ENCODE measurements at places on chromosomes 4 and X.

GRCh38 chrX:107738768-107739167 lies 36.8 kb downstream of the TSC22D3 start:
- no peak for DNase-seq

DNA sequence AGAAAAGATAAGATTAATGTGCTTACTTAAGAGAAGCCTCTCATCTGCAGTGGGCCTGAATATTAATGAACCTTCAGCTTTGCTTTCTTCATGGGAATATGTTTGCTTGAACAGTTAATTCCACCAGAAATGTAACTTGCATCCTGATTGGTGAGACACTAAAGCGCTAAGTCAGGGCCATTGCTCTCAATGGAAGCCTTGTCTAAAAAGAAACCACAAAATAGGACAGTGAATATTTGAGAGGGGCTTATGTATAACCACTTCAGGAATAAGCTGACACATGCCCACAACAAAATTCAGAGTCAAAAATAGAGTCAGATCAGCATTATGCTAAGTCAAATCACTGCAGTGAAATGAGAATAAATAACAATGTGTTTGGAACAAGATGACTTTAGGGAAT lies 1125.8 kb downstream of the STIM2 start:
- DNase-seq, result no peak

- no peak for DNase-seq
Observed at GRCh38 chr4:22607382-22607781, 85.4 kb upstream of the GBA3 start.

DNA sequence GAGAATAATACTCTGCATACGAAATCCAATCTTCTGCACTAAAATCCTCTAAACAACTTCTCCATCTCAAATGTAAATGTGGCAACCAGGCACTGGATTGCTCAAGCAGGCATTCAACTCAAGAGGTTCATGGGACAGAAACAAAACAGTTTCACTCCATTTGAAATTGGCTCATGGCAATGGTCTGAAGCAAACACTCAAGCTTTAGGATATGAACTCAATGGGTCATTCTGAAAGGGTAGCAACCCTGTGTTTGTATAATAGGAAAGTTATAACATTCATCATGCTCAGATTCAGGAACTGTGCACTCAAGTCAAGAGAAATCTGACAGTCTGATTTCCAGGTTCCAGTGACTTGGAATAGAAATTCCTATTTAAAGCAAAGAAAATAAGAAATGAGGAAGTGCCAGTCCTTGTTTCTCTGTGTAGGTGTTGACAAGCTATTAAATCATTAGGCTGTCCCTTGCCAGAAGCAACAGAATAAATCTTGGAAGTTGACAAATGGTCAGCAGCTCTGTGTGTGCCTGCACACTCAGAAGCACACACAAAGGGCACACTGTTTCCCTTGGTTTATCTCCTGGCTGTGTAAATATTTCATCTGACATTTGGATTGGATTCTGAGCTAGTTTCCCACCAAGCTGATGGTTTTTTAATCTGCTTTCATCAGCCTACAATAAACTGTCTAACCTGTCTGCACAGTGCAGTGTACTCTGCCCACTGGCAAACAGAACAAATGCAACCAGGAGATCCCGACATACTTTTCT lies 75.9 kb upstream of the CITED1 start:
- no peak for DNase-seq

DNA sequence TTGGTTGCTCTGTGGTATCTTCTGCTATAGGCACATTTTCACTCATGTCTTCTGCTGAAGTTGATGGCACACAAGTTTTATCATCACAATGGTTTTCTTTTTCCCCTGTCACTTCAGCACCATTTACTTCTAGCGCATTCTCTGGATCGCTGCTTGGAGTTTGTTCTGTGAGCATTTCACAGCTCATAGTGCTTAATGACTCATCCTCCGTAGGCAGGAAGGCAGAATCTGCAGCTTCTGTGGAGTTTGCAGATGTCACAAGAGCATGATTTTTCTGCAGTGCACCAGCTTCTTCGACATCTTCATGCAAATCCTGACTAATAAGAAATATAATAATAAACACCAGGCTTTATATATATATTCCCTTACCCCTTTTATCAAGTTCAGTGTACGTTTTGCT lies 83.6 kb downstream of the CHM start:
- DNase-seq, result no peak

DNA sequence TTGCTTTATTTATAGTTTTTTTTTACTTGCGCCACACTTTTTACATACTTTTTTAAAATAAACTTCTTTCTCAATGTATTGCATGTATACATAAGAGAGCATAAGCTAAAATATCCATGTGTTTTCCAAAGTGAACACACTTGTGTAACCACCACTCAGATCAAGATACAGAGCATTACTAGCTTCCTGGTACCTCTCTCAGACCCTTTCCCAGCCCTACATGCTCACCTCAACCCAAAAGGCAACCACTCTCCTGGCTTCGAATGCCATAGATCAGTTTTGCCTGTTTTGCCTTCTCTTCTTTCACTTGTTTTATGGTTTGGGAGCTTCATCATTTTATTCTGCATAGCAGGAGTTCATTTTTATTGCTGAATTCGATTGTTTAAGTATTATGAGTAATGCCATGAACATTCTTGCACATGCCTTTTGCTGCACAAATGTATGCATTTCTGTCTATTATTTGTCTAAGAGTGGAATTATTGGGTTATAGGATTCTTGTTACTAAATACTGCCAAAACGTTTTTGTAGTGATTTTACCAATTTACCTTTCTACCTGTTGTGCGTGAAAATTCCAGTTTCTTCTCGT lies 45.9 kb upstream of the NUDT6 start:
- no peak for DNase-seq

GRCh38 chr4:16814361-16814760 lies 84.1 kb downstream of the LDB2 start:
- DNase-seq, result no peak

GRCh38 chr4:89365776-89366175 lies 58.2 kb upstream of the GPRIN3 start:
- DNase-seq, result no peak

DNA sequence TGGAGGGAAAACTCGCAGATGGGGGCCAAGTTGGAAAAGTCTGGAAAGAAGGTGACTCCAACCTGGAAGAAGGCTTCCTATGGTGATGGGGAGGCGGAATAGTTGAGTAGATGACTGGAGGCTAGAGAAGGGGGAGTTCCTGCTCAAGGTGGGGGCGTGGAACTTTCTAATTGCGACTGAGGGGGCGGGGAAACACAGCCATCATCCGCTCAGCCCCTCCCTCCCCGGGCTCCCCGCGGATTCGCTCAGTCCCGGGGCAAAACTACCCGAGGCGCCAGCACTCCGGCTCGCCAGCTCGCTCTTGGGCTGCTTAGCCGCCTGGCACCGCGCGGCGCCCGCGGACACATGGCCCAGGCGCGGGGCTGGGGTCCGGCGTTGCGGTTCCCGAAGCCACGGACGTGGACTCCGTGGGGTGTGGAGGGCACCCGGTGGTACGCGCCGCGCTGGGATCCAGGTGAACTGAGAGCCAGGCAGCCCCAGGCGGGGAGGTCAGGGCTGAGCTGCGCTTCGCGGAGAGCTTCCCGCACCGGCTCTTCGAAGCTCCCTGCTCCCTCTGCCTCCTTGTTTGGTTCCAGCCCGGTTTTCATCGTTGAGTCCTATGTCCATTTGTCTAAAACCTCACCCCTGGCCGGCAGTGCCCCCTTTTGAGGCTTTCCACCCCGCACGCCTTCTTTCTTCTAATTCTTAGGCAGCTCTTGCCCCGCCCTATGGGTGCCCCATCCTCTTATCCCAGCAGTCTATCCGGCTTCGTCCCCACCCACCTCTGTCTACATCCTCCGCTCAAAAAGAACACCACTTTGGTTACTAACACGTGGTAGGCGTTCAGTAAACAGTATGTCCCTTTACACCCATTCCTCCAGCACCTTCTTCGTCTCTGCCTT lies 38.9 kb downstream of the STARD8 start:
- DNase-seq, result peak; percentile 19

All from hematopoietic multipotent progenitor cell treated with erythropoietin and hydrocortisone succinate and interleukin-3 and kit ligand, for 17 days (in vitro differentiated cells).